Activated CD4-positive, alpha-beta memory T cell treated with anti-CD3 and anti-CD28 coated beads, Interleukin-2, amount 10 ng/mL, durations not matched to agents 7 days and 5 days (primary cell): ENCODE measurements at places on chromosomes 5 and 9. TPM values are rescaled to one million over a fixed set of nuclear protein-coding genes. Genes with fewer than 3 reads are reported as not detected.

DNA sequence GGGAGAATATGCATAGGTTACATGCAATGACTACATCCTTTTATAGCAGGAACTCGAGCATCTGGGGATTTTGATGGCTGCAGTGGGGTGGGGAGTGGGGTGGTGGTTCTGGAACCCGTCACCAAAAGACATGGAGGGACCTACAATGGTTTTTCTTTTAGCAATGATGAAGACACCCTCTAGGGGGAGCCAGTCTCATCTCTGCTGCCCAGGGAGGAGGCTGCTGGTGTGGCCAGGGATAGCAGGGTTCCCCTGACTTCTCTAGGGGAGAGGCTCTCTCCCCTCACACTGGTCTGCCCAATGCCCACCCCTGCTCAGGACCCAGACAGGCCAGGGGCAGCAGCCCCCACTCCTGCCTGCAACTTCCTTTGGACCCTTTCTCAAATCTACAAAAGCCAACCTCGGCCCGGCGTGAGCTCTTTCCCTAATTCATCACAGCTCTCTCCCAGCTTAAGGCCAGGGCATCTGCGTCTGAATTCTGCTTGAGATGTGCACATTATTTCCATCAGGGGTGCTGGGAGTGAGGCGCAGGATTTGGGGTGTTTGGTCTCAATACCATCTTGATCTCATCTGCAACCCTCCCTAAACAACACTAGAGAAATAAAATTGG, 73.6 kb upstream of the RETREG1 start:
- peak; percentile 19 for DNase-seq

GRCh38 chr9:110919609-110920008, 118.7 kb downstream of the LPAR1 start:
- DNase-seq = no peak

- no peak for DNase-seq
Observed at GRCh38 chr5:173973616-173973969, 15.4 kb upstream of the C5orf47 start.

DNA sequence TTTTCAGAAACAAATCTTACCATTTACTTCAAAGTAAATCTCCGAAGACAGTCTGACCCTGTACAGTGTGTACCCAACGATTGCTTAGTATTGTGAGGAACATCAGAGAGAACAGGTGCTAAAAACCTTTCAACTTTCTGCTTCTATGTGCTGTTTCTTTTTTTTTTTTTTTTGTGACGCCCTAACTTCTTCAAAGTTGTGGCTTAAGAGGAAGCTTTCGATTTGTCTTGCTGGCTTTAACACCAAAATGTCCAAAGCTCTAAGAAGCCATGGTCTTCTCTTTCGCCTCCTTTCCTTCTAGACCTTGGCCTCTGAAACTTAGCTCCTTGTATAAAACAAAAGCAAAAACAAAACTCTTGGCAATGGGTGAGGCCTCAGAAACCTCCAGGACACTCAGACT, 1.2 kb downstream of the TNFSF8 start:
- no peak for DNase-seq

DNA sequence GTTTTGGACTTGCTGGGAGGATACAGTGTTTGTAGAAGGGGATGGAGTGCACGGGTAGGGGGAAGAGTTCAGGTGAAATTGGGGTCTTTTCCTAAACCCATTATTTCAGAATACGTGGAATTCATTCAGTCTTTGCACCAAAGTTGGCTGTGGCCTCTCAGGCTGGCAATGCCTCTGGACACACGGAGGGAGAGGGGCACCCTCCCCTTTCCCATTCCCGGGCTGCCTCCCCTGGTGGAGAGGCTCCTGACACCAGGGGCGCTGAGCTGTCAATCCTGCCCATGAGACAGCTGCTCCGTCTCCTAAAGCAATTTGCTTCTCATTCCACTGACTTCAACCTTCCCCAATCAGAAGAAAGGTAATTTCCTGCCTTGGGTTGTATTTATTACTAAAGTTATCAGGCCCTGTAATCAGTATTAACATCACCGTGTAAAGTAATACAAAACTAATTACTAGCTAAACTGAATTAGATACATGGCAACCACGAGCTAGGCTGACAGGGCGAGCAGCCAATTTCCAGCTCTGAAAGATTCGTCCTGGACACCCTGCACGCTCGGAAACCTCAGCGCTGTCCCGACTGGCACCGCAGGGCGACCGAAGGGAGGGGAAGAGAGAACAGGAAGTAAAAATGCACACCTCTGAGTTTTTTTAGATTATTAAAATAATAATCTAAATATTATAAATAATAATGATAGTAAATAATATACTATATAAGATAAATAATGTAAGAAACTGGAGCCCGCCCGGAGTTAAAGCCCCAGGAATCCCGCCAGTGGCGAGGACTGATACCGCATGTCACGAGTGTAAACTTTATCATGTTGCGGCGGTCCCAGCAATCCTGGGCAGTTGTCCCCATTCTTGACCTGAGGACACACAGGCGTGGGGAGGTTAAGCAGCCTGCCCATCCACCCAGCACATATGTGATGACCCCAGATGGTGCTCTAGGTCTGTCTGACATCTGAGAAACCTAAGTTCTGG, 6.9 kb upstream of the OLFM1 start:
- DNase-seq = no peak

GRCh38 chr5:158882660-158883059, 217.1 kb downstream of the EBF1 start:
- DNase-seq = no peak

GRCh38 chr9:749716-750115, 91.8 kb upstream of the DMRT1 start:
- peak; percentile 67 for DNase-seq

DNA sequence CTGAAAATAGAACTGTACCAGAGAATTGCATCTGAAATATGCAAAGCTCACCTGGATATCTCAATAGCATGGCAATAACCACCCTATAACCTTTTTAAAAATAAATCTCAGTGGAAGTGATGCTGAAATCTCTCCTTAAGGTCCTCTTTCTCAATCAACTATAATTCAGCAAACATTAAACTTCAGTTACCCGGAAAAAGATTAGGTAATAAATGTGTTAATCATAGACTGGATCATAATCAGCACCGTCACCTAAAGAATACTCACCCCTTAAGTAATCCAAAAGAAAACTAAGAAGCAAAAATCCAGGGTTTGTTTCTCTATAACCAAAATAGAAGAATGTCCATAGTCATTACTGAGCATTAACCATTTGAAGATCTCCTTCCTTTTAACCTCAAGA, 44.3 kb upstream of the DENND4C start:
- no peak for DNase-seq

GRCh38 chr9:101468116-101468515, 32.5 kb upstream of the ALDOB start:
- no peak for DNase-seq

DNA sequence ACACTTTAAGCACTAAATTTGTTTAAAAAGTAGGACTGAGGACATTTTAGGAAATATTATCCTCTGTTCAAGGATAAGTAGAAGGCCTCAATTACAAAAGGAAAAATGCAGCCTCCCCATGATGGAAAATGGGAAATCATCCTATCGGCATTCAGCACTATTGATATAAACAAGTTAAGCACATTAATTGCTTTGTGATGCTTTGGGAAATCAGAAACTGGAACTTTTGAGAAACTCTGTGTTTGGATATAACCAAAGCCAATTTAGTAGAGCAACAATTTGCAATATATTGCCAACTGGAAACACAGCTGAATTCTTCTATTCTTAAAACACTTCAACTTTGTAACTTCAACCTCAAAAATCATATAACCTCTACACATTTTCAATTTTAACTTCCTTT, 65.2 kb upstream of the PTGER4 start:
- DNase-seq = no peak

DNA sequence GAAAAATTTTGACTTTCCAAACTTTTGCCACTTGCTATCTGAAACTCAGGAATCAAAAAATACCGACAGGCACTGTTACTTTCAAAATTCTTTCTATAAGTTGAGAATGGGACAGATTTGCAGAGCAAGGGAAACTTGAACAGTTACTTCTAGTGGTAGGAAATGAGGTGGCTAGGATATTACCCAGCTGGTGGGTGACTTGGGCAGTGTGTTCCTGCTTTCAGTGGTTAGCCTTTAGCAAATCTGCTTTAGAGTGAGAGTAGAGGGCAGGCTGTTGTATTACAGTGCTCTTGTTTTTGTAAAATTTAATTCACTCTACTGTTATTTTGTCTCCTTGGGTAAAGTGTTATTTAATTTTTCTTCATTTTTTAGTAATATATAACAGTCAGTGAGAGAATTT, 40.2 kb upstream of the ROPN1L start:
- no peak for DNase-seq

DNA sequence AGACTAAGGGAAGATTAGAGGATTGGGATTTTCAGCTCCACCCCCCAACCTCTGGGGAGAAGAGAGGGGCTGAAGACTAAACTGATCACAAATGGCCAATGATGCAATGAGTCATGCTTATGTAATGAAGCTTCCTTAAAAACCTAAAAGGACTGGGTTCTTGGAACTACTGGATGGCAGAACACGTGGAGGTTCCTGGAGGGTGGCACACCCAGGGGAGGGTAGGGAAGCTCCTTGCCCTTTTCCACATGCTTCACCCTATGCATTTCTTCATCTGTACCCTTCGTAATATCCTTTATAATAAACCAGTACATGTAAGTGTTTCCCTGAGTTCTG, 48.6 kb downstream of the ARHGEF28 start:
- no peak for DNase-seq

DNA sequence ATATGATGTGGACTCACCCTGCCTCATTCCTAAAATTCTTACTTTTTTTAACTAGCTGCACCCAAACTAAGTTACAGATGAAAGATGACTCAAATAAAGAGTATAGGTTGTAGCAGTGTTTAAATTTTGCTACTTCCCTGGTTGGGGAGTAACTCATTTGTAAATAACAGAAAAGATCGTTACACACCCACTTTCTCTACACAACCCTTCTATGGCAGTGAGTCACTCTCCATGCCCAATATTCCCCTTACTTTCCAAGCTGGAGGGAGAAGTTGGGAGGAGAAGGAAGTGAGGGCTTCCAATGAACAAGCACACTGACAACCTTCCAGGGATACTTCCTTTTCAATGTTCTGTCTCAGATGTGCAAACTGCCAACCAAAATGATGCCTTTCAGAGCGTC, 1.9 kb downstream of the RASEF start:
- no peak for DNase-seq

DNA sequence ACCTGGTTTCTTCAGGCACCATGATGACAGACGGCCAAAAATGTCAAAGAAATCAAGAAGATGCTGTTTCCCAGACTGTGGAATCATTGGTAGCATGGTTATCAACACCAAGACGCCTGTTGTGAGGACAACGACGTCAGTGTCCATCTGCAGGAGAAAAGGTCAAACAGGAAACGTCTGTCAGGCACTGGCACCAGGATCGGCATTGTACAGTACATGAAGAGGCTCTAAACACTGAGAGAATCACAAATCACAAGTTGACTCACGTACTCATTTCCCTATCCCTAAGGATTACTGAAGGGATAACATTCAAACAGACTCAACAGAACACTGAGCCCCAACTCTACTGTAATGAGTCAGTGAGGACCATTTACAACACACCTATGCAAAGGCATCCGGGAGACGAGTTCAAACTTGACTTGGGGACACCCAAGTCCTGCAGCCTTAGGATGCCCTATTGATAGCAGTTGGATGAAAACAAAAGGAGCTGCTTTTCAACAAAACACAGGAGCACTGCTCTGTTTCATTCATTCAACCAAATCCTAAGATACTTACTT, 21.0 kb downstream of the TSC1 start:
- no peak for DNase-seq

GRCh38 chr9:95772320-95773052, 103.0 kb upstream of the ERCC6L2 start:
- DNase-seq = no peak

DNA sequence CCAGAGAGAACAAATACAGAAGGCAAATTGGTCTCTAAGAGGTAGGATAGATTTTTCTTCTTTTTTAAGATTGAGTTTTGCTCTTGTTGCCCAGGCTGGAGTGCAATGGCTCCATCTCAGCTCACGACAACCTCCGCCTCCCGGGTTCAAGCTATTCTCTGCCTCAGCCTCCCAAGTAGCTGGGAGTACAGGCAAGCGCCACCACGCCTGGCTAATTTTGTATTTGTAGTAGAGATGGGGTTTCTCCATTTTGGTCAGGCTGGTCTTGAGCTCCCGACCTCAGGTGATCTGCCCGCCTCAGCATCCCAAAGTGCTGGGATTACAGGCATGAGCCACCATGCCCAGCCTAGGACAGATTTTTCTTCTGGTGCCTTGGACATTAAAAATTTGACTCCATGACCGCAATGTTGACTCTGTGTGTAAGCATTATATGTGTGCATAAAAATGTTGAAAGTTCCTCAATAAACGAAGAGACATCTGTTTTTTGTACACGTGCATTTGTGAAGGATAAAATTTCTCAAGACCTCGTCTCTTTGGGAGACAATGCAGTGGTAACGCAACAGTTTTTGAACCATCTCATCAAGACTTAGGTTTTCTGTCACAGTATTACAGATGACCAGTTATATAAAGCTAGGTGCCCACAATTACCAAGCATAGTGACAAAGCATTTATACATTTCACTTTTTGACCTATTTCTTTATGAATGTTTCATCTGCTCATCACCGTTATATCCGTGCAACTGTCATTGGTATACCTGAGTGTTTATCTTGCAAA, 17.4 kb downstream of the VCP start:
- no peak for DNase-seq

DNA sequence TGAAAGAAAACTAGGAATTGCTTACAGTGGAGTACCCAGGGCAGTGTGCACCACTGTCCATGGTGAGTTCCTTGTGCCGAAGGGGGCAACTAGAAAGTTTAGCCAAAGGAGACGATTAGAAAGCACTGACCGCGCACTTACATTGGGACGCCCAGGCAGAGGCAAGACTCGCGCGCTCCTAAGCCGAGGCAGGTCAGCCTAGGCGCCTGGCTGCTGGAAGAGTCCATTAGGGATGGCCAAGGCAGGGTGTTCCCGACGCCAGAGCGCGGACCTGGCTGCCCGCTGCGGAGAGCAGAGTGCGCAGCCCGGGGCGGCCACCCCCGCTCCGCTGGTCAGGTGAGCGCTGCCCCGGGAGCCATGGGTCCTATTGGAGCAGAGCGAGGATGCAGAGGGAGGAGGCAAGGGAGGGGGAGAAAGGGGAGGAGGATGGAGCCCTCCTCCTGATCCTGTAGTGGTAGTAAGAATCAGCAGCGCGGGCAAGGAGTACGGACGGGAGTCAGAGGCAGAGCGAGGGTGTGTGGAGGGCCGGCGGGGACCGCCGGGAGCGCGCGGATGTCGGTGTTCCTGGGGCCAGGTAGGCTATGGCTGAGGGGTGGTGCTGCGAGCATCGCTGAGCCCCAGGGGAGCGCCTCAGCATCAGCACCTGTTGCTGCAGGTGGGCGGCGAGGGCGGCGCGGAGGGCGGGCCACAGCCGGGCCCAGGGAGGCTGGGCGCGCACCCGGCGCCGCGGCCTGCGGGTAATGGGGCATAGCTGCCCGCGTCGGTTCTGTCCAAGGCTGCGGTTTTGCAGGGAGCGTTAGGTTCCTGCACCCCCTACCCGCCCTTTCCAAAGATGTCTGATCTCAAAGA, at the start of gene ADGRV1:
Gene ADGRV1 (plus strand): TSS at position 454 of the 849 bp plus-strand sequence. CDS start 99 bp downstream, at position 553.
- no peak for DNase-seq

The MARCOL gene
- total RNA-seq = not detected

The BTNL8 gene
- total RNA-seq = not detected

The PCDHB12 gene
- total RNA-seq = not detected

The GABRB2 gene
- total RNA-seq = not detected

The PCDH1 gene
- not detected for total RNA-seq

The FGD3 gene
- 102 TPM for total RNA-seq

The ANKRD31 gene
- 0.05 TPM for total RNA-seq
